ENCODE measurements at places on chromosomes 3 and 15.

GRCh38 chr15:93359425-93360131, 270.6 kb upstream of the RGMA start:
- DNase-seq = no peak

- peak; percentile 50 for DNase-seq
Observed at GRCh38 chr3:65854606-65855304, 184.0 kb downstream of the MAGI1 start.

GRCh38 chr3:8990266-8991215, 27.3 kb upstream of the RAD18 start:
- DNase-seq = peak; percentile 32

DNA sequence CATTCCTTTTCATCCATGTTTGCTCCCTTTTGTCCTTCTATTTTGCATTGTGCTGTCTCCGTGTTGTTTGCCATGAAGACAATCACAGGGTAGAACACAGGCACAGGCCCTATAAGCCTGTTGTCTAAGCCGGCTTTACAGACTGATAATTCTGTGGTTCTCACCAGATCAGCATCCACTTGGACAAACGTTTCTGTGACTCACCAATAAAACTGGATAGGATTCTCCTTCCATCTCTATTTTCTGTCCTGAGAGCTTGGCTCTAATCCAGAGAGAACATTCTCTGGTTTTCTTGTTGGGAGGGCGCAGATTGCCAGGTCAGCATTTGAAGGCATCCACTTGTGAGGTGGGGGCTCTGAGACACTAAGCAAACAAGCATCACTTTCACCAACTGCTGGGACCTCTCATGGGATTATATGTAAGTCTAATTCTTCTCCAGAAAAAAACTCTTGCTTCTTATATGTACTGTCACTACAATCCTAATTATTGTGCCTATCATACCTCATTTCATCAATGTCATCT, 101.6 kb downstream of the ERC2 start:
- no peak for DNase-seq

GRCh38 chr15:33581032-33581431, 270.3 kb downstream of the RYR3 start:
- DNase-seq = peak; percentile 9

- peak; percentile 57 for DNase-seq
Observed at GRCh38 chr15:44719293-44719999, 8.1 kb downstream of the B2M start.

- DNase-seq = peak; percentile 13
Observed at GRCh38 chr3:56086355-56086754, 381.9 kb downstream of the ERC2 start.

- DNase-seq = no peak
Observed at GRCh38 chr3:36443028-36443686, 62.9 kb downstream of the STAC start.

- DNase-seq = peak; percentile 72
Observed at GRCh38 chr3:66472313-66473134, 28.3 kb downstream of the LRIG1 start.

GRCh38 chr15:100880139-100880896, 687 bp downstream of the ALDH1A3 start:
- DNase-seq = peak; percentile 26

- DNase-seq = no peak
Observed at GRCh38 chr3:129429080-129429451, 630 bp upstream of the EFCAB12 start.

- no peak for DNase-seq
Observed at GRCh38 chr3:50610992-50611463, 546 bp downstream of the CISH start.

GRCh38 chr15:67641453-67641852, 99.0 kb downstream of the MAP2K5 start:
- no peak for DNase-seq

DNA sequence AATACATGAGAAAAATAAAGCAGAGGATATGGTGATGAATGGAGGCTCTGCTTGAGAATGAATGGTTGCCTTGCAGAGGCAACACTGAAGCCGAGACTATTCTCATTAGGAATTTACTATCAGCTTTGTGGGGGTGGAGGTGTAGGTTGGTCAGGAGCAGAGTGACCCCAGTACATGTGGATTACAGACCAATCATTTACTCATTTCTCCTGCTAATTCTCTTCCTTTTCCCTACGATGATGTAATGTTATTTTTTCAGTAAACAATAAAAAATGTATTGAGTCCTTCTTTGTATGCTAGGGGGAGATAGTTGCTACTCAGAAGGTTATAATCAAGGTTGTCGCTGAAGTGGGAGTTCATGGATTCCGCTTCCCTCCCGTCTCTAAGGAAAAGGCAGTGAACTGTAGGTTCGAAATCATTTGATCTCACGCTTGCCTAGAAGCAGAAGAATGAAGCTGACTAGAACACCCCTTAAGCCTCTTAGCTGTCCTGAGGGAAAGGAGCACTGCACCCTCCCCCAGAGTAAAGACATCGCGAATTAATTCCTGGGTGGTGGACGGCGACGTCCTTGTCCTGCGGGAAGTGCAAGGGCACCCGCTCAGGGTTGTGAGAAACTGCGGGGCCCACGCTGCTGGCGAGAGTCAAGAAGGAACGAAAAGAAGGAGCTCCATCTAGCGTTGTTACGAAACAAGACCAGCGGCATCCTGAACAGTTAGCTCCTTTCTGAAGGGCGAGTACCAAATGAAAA, 213.2 kb upstream of the PFN2 start:
- DNase-seq = peak; percentile 89

DNA sequence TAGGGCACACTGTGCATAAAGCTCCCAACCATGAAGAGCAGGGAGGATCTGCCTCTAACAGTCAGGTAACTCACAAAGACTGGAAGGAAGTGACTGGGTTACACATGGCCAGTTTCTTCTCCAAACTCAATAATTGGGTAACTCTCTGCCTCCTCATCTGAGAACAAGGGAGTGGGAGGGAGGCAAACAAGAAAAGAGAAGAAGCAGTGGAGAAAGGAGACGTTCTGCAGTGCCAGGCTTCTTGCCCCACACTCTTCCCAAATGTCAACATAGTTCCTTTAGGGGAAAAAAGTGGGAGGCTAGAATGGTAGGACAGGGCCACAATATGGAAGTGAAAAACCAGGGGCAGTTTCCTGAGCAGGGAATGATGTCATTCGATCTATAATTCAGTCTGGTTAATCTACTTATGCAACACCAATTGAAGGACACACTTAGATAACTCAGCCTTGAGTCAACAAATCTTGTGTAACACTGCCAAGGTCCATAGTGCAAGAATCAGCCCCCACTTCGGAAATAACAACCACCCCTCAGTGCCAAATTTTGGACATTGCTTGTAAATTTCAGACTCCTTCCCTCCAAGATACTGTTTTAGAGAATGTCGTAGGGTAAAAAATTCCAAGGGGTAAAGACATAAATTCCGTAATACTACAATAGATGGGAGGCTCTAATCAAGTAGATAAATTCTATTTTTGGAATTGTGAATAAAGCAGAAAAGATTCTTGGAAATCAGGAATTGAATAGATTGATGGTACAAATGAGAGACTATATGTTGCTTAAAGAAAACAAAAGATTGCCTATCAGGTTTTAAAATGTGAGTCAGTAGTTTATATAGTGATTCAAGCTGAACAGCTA, 143.0 kb downstream of the LPP start:
- peak; percentile 87 for DNase-seq

GRCh38 chr15:39645138-39645975, 64.5 kb downstream of the THBS1 start:
- DNase-seq = no peak

- DNase-seq = peak; percentile 72
Observed at GRCh38 chr15:44662478-44663409, 718 bp downstream of the SPG11 start.

DNA sequence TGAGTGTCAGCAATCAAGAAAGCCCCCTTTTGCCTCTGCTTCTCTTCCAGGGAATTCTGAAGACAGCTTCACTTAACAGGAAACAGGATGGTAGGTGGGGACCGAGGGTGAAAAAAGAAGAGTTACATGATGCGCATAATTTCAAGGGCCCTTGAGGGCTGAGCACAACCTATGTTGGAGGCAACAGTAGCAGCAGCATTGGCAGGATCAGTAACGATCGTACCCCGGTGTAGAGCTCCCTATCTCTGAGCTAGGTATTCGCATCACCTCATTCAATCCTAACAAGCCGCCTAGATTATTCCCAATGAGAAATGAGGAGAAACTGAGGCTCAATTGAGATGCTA, 432 bp upstream of the RAD54L2 start:
- no peak for DNase-seq

DNA sequence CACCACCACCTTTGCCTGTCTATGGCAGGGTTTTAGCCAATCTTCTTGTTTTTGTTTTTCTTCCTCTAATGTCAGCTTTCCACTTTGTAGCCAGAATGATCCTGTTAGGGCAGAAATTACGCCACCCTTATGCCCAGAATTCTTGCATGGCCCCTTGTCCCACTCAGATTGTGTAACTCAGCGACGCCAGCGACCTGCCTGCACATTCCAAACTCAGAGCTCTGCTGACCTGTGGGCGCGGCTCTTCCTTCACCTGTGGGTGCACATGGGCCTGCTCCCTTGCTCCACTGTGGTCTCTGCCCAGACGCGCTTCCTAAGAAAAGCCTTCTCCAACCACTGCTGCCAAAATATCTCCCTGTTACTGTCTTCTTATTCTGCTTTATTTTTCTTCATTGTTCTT, 45.0 kb downstream of the MED12L start:
- no peak for DNase-seq

- no peak for DNase-seq
Observed at GRCh38 chr15:58999694-59000093, 12.2 kb downstream of the RNF111 start.

DNA sequence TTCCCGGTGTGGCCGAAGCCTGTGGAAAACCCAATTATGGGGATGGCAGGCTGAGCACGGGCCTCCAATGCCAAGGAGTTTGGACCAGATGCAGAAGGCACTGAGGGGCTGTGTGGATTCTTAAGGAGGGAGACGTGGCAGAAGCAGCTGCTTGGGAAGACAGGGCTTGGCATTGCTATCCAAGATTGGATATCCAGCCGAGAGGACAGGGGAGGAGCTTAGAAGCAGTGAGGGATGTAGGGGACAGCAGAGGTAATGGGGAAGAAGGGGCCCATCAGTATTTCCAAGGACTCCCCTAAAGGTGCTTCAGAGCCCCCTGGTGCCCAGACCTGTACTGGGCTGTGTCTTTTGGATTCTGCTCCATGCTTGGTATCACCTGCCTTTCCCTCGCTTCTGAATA, 112.8 kb upstream of the TLE3 start:
- DNase-seq = no peak

- no peak for DNase-seq
Observed at GRCh38 chr3:194101592-194102432, 34.1 kb upstream of the HES1 start.

GRCh38 chr3:159451067-159451466, 537.6 kb upstream of the IL12A start:
- DNase-seq = peak; percentile 20

DNA sequence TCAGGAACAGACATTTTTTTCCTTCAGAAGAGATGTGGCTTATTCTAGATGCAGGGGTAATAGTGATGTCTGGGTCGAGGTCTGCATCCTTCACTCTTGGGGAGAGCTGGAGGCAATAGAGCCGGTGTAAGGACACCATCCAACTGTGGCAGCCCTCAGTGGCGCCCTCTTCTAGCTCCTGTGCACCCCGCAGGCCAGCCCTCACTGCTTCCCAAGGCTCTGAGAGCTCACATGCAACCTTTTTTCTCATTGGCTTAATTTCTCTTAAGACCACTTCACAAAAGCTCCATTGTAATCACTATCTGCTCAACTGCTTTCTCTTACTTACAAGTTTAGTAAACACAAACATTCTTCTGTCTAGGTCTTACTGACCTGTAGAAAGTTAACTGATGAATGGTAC, 3.9 kb upstream of the VPS8 start:
- no peak for DNase-seq

GRCh38 chr15:31390029-31390428, 63.4 kb downstream of the KLF13 start:
- DNase-seq = no peak

GRCh38 chr3:23830869-23831484, 25.2 kb downstream of the UBE2E1 start:
- no peak for DNase-seq

- DNase-seq = no peak
Observed at GRCh38 chr3:186255703-186256331, 106.2 kb downstream of the DGKG start.

GRCh38 chr3:166110102-166110501, 272.9 kb upstream of the BCHE start:
- no peak for DNase-seq

GRCh38 chr3:187252311-187252710, 39.2 kb downstream of the MASP1 start:
- DNase-seq = no peak

GRCh38 chr15:39125226-39125625, 455.7 kb upstream of the THBS1 start:
- DNase-seq = peak; percentile 55

DNA sequence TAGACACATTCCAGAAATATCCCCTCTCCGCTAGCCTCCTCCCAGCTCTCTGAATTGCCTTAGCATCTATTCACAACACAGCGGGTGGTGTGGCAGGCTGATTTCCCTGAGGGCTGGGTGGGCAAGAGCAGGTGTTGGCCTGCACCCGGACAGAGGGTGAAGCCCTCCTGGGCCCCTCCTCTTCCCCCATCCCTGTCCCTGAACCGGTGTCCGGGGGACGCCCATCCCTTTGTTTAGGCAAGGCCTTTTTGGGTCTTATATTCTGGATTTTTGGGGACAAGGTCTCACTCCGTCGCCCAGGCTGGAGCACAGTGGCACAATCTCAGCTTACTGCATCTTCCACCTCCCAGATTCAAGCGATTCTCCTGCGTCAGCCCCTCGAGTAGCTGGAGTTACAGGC, 55.2 kb upstream of the KLHL25 start:
- DNase-seq = no peak

- peak; percentile 35 for DNase-seq
Observed at GRCh38 chr3:178518660-178519396, 17.4 kb upstream of the KCNMB2 start.

DNA sequence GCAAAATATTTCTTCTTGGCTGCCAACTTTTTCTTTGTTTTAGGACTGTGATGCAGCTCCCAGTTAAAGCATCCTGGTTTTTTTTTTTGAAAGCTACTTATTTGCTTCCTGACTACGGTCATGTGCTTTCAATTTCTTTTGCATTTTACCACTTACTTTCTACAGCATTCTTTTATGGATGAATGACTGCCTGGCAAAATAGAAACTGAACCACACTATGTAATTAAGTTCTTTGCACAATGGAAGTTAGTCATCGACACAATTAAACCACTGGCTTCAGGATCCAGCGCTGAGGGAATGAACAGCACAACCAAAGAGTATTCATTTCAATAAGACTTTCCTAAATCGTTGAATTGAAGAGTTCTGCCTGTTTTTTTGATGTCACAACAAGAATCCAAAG, 82.2 kb upstream of the EPHA3 start:
- DNase-seq = peak; percentile 41

All from EL (cell line).